ENCODE measurements at places on chromosomes 6 and 20.

DNA sequence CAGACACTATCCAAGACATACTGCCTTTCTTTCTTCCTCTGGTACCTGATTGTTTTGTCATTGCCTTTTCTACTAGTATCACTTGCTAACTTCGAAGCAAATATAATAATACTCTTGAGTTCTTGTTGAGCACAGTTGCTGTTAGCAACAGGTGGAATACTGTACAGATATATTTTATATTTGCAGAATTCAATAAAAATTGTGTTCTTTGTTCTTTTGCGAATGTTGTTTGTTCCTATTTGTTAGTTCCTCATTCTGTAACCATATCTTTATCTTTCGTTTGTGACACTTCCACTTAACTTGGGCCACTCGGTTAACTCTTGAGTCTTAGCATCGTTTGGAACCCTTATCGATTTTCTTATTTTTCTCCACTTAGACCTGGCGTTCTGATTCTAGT, 868 bp downstream of the CYB5R4 start:
- peak; percentile 70 for DNase-seq

GRCh38 chr6:75402296-75402695, 91.3 kb downstream of the FILIP1 start:
- DNase-seq: no peak

DNA sequence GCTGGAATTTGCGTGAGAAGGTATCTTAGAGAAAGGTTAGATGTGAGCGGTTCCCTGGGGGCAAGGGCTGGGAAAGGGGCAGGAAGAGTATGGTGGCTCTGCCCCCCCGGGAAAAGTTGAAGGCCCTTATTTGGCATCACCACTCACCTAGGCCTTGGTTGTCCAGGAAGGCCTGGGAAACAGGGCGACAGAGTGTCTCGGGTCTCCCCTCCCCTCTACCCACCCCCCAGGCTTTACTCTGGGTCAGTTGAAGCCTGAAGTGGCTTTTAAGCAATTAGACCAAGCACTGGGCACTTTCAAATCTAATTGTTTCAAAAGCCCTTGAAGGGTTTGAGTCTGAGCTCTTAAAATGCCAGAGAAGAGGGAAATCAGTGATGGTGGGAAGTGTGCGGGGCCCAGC, 30.2 kb upstream of the FOXP4 start:
- no peak for DNase-seq

DNA sequence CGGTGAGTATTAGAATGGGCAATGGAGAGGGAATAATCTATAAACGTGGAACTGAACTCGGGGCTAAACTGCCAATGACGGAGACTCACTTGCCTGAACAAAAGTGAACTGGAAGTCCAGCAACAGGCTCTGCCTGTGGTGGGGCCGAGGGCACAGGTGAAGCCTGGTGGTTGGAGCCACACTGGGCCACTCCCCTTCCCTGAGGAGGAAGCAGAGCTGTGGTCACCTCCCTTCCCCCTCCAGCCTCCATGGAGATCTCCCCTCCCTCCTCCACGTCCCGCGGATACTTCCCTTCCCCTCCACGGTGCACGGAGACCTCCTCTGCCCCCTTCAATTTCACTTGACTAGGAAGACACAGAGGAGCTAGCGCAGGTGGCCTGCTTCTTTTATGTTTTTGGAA, 14.7 kb upstream of the DSP start:
- DNase-seq: peak; percentile 42

DNA sequence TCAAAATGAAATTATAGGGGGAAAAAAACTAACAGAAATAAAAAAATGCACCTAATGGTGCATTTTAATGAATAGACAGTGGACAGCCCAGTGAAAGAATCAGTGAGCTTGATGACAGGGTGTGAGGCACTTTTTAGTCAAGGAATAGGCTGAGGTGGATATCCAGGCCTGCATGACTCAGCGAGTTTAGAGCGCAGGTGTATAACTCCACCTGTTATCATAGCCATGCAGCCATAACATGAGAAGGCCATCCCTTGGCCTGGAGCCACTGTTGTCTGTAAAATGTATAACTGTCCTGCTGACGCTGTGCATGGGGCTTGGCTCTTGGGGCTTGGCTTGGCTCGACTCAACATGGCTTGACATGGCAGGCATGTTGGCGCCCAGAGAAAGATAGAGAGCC, 331.5 kb upstream of the NOX3 start:
- no peak for DNase-seq

GRCh38 chr6:145814035-145814500, 527 bp downstream of the FBXO30 start:
- DNase-seq: peak; percentile 87

Data from OCI-M1 (cell line).